ENCODE measurements at places on chromosomes 2 and 18.
A peak's percentile ranks its signal among the peaks of the same experiment; 100 is the strongest.

DNA sequence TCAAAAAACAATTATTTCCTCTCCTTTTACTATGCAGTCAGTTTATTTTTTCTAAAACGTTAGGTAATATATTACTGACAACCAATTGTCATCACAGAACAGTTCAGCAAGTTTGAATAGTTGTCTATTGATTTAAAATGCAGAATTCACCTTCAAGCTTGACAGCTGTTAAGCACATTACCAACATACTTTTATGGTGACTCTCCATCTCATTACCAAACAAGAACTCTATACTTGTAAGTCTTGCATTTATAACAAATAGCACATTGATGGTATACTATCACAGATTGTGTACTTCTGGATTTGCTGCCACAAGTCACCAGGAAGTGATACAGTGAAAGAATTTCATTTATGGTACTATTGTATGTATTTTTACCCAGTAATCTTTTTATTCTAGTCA is 99.4 kb upstream of the PPP1CB start:
- no peak for DNase-seq

- DNase-seq, result no peak
Measured at GRCh38 chr2:198702796-198703195, 754.9 kb downstream of the SATB2 start.

- DNase-seq, result no peak
Measured at GRCh38 chr18:49677081-49677480, 115.2 kb downstream of the LIPG start.

DNA sequence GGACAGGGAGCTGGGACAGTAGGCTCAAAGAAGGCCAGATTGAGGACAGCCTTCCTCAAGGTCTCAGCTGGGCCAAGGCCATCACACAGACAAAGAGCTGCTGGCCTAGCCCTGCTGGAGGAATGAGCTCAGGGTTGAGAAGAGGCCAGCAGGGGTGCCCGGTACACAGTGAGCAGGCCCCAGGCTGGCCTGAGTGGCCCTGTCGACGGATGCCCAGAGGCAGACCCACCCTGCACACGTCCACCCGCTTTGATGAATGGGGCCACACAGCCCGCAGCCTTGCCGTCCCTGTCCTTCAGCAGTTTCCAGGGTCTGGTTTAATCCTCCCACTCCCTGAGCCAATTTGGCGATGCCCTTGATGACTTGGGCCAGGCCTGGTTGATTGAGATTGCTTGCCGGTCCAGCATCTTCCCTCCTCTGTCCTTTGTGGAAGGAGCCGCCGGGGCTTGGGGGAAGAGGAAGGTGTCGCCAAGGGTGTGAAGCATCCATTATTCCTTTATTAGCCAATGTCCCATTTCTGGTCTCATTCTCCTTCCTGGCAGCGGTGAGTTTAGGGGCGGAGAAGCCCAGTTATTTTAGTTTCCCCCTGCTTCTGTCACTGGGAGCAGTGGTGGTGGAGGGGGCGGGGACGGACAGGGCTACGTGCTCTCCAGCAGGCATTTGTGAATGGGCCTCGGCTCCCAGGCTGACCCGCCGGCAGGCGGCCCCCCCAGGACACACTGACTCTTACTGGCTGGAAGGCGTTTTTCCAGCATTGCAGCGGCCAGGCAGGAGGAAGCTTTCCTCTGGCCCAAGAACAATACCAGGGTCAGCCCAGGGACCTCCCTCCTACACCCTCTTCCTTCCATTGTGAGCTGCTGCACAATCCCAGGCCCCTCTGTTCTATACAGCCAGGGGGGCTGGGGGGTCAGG is 141.8 kb downstream of the CTIF start:
- peak; percentile 62 for DNase-seq

DNA sequence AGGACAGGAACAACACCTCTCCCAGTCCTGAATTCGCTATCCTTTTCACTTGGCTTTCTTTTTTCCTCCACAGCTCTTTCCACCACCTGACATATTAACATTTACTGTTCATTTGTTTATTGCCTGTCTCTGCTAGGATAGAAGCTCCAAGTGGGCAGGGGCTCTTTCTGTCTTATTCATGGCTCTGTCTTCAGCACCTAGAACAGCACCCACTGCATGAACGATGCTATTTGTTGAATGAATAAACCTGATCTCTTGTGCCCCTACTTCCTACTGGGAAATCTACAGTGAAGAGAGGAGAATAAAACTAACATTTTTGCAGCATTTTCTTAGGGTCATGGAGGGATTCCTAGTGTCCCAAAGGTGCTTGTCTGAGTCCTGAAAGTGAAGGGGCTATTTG is 24.4 kb upstream of the GAREM2 start:
- no peak for DNase-seq

GRCh38 chr18:78639006-78639950 is 340.3 kb upstream of the SALL3 start:
- no peak for DNase-seq
